ENCODE measurements at places on chromosomes 11 and 22.

DNA sequence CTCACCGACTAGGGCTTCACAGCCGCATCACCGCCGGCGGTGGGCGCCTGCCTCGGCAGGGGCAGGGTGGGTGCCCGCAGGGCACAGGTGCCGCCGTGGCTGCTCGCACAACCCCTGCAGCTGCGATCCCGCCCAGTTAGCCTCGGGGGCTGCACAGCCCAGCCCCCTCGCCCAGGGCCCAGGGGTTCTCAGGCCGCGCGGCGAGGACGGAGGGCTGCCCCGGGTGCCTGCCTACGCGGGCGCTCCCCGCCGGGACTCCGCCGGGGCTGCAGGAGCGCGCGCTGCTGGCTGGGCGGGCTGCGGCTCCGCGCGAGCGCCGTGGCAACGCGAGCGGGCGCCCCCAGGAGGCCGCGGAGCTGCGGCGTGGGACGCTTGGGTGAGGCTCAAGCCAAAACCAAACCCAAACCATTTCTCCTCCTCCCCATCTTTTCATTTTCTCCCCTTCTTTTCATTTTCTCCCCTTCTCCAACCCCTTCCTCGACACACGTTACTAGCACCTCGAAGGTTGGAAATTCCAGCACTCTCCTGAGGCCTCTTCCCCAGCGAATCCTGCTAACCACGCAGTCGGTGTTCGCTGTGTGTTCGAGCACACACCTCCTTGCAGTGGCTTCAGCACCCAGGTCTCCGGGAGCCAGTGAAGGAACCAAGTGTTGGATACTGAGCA, at the start of gene MICAL3:
Gene MICAL3 (minus strand): TSS at position 286 of the 664 bp plus-strand sequence. CDS start 117,749 bp downstream, outside the sequence.
- peak; percentile 76 for DNase-seq

- DNase-seq: no peak
Measured at GRCh38 chr11:82932564-82932963, 31.0 kb downstream of the DDIAS start.

DNA sequence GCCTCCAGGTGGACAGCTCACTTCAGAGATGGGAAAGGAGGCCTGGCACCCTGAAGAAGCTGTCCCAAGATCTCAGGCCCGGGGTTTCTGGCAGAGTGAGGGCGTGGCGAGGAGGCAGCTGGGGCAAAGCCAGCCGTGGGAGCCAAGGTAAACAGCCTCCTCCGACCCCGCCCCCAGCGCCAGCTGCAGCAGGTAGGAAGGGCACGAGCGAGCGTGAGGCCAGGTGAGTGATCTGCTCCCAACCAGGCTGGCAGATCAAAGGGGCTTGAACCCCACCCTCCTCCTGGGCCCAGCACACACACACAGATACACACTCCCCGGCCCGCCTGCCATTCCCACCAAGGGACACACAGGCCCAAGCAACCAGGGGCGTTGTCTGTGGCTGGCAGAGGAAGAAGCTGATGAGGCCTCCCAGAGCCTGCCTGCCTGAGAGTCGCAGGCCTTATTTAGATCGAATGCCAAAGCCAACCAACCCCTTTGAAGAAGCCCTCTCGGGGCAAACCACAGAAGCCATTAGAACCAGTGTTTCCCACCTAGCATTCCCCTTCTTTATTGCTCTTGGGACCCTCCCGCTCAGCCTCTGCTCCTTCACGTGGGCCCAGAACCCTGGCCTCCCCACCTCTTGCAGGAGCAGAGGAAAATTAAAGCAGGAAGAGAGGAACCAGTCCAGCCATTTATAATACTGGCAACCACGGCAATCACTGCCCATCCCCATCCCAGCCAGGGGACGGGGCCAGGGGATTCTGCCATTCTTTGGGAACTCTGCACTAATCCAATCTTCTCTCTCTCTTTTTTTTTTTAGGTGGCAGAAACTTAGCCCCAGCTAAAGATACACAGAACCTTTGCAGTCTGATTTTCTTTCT, 5.0 kb downstream of the PDGFB start:
- no peak for DNase-seq

DNA sequence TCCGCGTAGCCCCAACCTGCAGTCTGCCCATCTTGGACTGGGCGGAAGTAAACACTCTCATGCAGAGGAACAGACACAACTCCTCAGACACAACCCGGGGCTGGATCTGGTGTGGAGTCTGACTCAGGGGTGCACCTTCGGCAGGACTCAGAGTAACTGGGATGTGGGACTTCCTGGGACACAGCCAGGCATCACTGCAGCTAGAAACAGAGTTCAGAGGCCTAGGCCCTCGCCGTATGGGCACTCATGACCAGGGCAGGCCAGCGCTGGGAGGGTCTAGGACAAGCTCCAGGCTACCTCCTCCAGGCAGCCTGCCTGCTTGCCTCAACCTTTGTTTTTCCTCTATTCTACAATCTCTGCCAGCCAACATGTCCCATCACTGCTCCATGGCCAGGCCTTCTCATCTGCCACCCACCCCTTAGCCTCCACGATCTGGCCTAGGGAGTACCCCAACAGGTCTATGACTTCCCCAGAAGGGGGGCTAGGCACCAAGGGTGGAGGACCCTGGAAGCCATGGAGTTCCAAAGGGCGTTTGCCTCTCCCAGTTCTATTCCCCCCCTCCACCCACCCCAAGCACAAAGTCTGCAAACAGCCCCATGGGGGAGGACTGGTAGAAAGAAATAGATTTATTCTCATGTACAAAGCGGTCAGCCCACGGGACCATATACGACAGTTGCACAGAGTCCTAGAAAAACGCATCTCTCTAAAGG, 98.5 kb downstream of the PDE2A start:
- no peak for DNase-seq

- DNase-seq: no peak
Measured at GRCh38 chr11:82559609-82560008, 174.1 kb downstream of the FAM181B start.

GRCh38 chr11:73350908-73351636, 25.1 kb upstream of the RELT start:
- DNase-seq: peak; percentile 62

- no peak for DNase-seq
Measured at GRCh38 chr11:29452146-29452545, 564.7 kb downstream of the KCNA4 start.

DNA sequence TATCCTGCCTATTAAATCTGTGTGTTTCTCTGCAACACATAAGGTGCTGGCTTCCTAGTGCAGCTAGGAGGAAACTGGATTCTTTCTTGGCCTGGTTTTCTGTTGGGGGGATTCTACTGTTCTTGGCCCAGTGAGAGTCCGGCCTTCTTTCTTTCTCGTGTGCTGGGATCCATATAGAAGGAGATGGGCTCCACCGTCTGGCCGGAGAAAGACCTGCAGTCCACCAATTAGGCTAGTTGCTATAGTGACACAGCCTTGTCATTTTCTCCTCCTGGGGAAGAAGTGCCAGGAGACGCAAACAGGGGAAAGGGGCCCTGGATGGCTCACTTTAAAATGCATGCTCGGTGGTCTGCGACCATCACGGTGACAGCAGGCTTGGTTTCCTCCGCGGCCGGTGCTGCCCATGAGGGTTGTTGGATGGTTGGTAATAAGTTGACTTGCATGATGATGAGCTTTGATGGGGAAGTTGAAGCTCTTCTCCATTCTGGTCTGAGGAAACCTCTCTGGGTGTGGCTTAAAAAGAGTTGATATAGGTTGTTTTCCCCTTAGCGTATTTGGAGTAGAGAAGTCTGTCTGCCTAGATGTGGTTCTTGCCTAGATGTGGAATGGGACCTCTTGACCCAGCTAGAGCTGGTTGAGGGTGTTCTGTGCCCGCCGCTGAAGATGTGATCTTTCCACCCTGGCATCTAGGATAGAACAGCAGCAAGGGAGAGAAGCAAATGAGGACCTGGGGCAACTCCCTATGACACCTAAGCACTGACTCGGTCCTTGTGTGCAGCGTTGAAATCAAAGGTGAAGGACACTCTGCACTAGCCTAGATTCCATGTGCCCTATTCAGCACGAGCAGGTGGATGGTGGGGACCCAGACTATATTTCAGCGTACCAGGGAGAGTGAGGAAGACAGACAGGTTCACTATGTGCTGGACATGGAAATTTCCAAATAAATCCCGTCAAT, 1335.0 kb downstream of the BRD1 start:
- DNase-seq: peak; percentile 57

DNA sequence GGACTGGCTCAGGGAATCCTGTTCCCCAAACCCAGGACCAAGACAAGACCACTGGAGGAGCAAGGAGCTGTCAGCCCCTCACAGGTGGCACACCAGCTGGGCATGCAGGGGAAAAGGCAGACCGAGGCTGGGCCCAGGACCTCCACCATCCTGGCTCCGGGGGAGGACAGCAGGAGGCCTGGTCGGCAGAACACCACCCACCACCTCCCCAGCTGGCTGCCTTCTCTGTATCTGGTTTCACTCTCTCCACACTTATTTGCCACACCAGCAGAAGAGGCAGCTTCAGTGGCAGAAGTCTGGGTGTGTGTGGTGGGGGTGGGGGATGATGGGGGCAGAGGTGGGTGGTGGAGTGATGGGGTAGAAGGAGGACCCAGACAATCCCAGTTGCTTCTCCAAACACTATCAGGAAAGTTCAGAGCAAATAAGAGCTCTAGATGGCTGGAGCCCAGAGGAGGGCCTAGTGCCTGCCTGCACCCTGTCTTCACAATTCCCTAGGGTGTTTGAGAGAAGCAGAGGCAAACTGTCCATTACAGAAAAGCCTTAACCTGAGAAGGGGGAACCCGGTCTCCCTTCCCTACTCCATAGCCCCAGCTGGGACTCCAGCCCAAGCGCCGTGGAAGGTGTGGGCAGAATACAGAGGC, 51.9 kb upstream of the CDON start:
- no peak for DNase-seq

DNA sequence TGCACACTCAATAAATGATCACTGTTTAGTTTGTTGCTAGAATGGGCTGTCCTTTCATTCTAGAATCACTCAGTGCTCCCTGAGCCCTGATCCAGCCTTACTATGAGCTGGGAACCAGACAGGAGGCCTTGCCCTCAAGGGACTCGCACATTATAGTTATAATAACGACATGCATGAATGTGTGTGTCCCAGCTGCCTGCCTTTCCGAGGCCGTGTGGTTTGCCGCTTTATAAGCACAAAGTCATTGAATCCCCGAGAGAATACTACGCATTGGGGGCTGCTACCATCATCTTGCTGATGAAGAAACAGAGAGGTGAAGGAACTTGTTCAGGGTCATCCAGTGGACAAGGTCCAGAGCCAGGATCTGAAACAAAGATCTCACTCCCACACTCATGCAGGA, 75.7 kb downstream of the NFAM1 start:
- DNase-seq: no peak

All from stimulated activated CD4-positive, alpha-beta T cell treated with anti-CD3 and anti-CD28 coated beads, Interleukin-15, amount 100 ng/mL, for 24 hours (primary cell).